GF-D8 (cell line): ENCODE measurements at places on chromosomes 3 and 15.

DNA sequence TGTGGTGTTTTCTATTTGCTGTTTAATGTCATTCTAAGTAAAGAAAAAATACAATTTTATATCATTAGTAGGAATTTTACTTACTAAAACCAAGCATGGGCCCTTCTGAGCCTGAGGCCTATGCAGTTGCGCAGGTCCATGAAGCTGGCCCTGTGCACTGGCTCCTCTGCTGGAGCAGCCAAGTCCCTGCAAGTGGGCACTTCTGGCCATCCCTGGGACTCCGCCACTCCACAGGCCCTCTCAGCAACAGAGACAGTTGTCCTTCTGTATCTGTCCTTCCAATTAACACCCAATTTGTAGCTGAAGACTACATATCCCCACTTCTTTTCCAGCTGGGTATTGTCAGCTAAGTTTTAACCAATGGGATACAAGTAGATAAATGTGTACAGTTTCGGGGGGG, 49.9 kb upstream of the RYK start:
- no peak for DNase-seq

DNA sequence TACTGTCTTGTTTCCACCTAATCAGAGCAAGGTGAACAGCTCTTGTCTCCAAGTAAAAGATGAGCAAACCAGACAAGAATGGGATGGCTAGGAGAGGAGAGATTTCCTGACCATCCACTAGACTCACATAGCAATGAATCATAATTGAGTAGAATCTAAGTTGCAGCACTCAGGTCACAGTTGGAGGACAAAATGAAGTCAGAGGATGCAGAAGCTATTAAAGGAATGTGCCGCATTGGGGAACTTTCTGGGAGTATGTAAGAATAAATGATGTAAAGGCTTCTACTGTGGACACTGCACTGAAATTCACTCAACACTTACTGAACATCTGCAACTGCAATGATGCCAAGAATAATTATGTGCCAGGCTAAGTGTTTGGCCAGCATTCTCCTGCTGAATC, 217.4 kb upstream of the WNT5A start:
- DNase-seq, result no peak

DNA sequence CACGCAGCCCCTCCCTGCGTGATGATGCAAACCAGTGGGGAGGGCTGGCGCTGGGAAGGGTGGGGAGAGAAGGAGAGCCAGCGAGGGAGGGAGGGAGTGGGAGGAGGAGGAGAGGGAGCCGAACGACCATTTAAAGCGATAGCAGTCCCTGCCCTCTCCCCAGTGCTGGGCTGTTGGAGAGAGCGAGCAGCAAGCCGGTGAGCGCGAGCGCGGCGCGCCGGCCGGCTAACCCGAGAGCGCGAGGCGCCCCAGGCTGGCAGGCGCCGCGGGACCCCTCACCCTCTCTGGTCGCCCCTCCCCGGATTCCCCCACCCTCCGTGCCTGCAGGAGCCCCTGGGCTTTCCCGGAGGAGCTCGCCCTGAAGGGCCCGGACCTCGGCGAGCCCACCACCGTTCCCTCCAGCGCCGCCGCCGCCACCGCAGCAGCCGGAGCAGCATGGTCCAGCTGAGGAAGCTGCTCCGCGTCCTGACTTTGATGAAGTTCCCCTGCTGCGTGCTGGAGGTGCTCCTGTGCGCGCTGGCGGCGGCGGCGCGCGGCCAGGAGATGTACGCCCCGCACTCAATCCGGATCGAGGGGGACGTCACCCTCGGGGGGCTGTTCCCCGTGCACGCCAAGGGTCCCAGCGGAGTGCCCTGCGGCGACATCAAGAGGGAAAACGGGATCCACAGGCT, at the start of gene GRM7:
TSS of gene GRM7 (plus strand) at position 162 of the 671 bp plus-strand sequence.
- no peak for DNase-seq

DNA sequence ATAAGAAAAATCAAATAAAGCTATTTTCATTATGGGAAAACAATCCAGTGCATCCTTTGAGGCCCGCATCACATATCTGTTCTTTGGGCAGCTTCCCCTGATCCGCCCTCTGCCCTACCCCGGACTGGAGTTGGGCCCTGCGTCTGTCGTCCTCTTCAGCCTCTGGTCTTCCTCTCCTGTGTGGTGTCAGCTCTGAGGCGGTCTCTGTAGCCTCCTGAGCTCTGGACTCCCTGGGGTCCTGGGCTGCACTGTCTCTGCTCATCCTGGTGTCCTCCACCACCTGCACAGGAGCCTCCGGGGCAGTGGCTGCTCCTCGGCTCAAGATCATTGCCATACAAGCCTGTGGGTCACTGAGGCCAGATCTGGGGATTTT, 7.4 kb upstream of the SNX22 start:
- DNase-seq, result no peak

- no peak for DNase-seq
Measured at GRCh38 chr3:110198717-110199587, 861.6 kb upstream of the DPPA4 start.

GRCh38 chr3:192229866-192230265, 497.5 kb downstream of the FGF12 start:
- no peak for DNase-seq

DNA sequence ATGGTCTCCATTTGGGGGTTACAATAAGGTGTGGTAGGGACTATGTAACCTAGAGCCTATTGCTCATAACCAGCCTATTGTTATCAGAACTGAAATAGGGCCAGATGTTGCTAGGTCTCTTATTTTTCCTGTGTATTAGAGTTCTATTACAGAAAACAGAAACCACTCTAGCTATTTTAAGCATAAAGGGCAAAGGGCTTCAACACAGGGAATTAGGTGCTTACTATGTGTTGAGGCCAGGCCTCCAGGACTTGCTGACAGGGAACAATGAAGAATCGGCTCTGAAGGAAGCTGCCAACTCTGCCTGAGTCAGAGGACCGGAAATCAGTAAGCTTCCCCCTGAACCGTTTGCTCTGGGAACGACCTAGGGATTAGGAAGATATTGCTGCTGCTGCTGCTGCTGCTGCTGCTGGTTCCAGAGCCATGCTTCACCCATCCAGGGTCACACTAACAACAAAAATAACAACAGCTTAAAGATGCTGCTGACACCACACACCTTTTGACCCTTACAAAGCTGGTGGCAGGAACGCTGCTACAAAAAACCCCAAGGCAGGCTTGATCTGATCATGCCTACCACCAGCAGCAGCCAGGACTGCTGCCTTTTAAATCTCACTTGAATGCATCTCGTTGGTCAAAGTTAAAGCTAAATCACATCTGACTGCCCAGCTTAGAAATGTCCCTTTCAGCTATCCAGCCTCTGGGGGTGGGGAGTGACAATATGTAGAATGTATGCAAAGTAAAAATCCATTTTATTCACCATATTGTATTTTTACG, 276.9 kb upstream of the IL12A start:
- DNase-seq, result no peak

DNA sequence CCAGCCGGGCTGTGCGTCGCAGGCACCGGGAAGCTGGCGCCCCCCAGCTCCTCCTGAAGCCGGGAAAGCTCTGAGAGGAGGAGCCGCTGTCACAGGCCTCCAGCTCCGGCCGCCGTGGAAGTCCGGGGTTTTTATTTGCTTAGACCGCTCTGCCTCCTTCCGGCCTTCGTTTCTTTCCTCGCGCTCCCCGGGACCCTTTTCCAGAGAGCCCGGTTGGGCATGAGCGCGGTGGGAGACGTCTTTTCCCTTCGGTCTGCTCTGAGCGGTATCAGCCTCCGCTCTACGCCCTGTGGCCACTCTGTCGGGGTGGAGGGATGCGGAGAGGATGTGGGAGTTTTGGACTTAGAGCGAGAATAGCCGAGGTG, 559 bp downstream of the SENP5 start:
- no peak for DNase-seq

GRCh38 chr3:190505381-190506003, 8.4 kb upstream of the IL1RAP start:
- DNase-seq, result no peak

DNA sequence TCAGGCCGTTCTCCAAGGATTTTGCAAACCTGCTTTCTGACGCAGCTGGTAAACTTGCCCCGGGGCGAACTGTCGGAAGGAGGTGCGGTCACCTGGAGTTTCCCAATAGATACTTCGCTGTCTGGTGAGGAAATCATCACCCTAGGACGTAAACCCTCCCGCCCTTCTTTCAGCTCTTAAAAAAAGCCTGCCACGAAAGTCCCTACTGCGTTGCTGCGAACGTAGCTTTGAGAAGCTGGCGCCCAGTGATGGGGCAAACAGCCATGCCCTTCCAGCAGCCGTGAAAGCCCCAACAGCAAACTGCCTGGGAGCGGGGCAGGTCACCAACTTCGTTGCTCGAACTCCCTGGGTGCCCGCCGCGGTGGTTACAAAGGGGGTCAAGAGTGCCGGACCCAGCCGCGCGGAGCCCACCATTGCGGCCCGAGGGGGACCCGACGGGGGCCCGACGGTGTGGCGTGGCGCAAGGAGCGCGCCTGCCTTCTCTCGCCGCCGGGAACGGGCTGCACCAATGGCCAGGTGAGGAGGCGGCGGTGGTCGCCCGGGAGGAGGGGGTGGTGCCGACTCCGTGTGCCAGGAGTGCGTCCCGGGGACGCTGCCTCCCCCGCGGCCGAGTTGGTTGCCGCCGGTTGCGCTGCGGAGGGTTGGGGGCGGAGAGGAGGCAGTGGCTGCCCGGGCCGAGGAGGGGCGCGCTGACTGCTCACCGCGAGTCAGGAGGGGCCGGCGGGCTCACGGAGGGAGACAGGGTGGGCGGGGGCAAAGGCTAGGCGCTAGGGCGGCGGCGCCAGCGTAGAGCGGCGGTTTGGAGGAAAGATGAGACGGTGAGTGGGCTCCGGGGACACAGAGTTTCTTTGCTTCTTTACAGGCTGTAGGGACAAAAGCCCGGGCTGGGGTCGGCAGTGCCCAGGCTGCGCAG, at the start of gene PHLDB2:
TSS of gene PHLDB2 (plus strand) at position 205 of the 913 bp plus-strand sequence. CDS start 24,813 bp downstream, outside the sequence.
- DNase-seq, result no peak

DNA sequence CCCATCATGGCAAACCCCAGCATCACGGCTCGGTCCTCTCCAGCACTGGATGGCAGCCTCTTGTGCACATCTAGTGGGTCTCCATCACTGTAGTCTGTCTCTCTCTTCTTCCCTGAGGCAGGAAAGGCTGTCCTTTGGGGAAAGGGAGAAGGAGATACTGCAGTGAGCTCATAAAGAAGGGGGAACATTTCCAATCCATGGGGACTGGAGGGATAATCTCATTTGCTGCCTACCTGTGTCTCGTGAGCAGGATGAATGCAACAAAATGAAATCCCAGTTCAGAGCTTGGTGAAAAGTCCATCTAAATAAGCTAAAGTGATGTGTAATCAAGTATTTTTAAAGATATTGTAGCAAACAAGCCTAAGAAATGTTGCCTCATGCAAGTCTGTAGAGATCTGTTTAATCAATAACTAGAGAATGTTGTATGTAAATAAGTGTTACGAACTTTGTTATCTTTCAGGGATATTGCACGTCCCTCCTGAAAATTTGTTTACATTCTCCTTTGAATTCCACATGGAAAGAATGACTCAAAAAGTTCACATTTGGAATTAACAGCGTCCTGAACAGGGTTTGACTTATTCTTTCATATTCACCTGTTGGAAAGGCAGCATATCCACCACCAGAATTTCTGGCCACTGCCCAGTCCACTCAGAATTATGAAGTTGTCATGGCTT, at the start of gene KCNMB3:
TSS of gene KCNMB3 (minus strand) at position 312 of the 674 bp plus-strand sequence. CDS start at position 188, 124 bp downstream.
- no peak for DNase-seq

DNA sequence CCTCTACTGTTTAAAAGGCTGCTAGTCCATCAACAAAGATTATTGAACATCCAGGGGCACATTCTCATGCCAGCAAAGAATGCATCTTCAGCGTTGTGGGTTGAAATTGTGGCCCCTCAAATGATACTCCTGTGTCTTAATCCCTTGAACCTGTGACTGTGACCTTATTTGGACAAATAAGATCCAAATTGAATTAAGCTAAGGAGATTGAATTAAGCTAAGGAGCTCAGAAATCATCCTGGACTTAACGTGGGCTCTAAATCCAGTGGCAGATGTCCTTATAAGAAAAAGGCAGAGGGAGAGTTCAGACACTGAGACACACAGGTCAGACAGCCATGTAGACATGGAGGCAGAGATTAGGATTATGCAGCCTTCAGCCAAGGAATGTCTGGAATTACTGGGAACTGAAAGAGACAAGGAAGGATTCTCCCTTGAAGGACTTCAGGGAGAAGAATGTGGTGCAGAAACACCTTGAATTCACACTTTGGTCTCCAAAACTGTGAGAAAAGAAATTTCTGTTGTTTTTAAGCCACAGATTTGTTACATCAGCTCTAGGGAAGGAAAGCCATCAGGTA, 57.3 kb upstream of the SLC24A5 start:
- DNase-seq, result no peak

DNA sequence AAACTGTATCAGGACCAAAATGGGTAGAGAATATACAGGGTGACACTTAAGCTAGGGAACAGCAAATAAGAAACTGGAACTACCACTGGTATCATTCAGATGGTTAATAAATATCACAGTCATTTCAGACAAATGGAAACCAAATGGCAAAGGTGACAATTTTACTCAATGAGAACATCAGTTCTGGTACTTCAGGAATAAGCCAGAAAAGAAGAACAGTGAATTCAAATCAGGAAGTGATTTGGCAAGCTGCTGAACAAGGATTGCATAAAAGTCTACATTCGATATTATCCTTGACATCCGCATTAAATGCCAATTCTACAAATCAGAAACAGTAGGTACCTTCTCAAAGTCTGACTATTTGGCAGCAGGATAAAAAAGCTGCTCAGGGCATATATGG, 23.5 kb upstream of the STIMATE start:
- no peak for DNase-seq
